ENCODE measurements at places on chromosomes 13 and 19.

DNA sequence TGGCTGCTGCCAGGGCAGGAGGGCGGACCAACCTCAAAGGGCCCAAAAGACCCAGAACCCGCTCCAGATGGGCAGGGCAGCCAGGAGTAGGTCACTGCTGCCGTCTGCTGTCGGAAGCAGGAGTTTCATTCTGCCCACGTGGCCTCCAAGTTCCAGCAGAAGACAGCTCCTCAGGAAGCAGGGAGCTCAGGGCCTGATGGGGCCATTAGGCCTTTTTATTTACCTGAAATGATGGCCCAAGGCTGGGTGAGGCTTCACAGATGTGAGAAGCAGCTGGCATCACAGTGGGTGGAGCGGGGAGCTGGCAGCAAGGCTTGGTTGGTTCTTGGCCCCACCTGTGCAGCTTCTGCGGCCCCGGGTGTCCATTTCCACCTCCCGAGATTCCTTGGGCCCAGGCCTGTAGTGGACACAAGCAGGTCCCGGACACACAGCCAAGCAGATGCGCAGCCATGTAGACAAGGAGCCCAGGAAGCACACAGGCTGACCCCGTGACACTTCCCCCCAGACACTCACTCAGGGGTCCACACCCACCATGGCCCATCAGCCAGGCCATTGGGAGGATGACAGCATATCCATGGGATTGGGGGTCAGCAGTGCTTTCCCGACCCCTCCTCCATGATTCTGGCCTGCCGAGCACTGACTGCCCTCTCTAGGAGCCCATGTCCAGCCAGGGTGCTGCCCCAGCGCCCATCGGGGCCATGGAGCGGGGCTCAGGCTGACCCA is 26.4 kb downstream of the C13orf46 start:
- DNase-seq, result no peak

GRCh38 chr19:41195675-41196497 is 2.9 kb downstream of the CYP2S1 start:
- no peak for DNase-seq

- no peak for DNase-seq
Measured at GRCh38 chr13:30037766-30038165, 187.3 kb upstream of the UBL3 start.

GRCh38 chr19:44927746-44928145 is 13.3 kb downstream of the APOC1 start:
- DNase-seq, result no peak

DNA sequence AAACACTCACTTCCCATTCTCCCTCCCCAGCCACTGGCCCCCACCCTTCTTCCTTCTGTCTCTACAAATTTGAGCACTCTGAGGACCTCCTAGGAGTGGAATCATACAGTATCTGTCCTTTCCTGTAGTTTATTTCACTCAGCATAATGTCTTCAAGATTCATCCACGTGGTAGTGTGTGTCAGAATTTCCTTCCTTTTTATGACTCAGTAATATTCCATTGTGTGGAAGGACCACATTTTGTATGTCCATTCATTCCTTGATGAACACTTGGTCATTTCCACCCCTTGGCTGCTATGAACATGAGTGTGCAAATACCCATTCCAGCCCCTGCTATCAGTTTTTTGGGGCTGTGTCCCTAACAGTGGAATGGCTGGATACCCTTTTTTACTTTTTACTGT is 9.8 kb downstream of the KLF2 start:
- DNase-seq, result no peak

DNA sequence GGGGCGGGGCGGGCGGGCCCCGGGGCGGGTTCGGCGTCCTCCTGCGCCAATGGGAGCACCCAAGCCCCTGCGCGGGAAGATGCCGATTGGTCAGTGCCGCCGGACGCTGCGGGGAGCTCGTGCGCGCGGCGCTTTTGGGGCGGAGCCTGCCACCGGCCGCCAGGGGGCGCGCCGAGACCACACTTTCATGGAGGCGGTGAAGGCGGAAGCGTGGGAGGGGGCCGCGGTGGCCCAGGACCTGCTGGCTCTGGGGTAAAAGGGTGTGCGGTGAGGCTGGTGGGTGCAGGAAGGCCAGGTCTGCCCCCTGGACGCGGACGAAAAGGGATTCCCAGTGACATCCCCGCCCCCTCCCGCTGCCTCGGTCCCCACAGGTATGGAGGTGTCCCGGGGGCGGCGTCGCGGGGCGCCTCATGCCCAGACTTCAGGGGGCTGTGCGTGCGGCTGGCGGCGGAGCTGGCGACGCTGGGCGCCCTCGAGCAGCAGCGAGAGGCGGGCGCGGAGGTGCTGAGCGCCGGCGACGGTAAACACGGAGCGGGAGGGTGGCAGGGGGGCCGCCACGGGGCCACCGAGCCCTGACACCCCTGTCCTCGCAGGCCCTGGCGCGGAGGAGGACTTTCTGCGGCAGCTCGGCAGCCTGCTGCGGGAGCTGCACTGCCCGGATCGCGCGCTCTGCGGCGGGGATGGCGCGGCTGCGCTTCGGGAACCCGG is at the start of gene FAM98C:
Gene FAM98C, plus strand, starts transcription at position 127 of the 708 bp plus-strand sequence. Its CDS starts 61 bp downstream, at position 188.
- DNase-seq, result peak; percentile 97

DNA sequence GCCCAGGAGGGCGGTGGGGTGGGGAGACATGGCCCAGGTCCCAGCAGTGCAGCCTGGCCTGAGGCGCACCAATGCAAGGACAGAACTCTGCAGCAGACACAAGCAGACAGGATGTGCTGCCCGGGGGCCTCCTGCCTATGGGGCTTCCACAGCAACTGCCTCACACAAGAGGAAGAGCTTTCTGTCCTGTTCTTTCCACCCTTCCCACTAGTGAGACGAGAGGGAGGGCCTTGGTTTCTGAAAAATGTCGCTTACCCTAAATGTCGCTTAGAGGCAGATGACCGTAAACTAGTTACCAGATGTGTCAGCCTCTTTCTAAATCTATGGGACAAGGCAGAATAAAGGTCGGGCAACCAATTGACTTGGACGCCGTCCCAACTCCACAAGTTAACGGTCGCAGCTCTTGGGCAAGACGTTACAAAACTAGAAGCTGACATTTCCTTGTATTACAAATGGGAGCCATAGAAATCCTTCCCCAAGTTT is at the start of gene LAIR1:
Gene LAIR1, minus strand, starts transcription at position 157 of the 483 bp plus-strand sequence. Its CDS starts 127 bp downstream, at position 30.
- peak; percentile 59 for DNase-seq

DNA sequence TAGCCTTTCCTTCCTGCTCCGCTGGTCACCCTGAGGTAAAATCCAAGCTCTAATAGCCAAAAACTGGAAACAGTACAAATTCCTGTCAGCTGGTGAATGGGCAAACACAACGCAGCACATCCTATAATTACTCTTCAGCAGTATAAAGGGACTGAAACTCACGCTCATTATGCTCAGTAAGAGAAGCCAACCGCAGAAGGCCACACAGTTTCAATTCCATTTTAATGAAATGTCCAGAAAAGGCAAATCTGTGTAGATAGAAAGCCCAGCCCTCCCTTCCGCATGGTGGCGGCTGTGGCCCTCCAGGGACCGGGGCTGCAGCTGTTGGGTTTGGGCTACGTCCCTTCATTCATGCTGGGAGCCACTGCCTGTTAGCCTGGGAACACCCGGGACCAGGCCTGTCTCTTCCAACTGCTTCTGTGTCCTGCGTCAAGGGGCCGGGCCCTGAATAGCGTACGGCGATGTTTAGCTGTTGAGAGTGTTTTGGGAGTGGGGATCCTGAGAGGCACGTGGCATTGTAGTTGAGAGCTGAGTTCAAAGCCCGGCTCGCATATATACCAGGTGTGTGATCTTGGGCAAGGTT is 23.5 kb downstream of the NKPD1 start:
- DNase-seq, result no peak

DNA sequence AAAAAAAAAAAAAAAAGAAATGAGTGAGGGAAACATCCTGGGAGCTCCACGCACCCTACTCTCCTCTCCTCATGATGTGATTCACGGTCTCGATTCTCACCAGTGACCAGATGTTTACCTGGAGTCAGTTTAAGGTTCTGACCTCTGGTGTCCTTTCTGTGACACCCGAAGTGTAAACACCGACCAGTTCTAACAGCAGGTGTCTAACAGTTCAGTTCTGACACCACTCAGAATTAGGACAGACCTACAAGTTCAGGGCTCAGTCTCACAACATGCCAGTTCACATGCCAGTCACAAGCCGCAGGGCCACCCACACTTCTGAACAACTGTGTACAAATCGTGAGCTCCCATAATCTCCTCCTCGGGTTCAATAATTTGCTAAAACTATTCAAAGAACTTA is 6.0 kb downstream of the ZNF564 start:
- DNase-seq, result no peak

GRCh38 chr19:16061943-16062342 is 14.4 kb upstream of the TPM4 start:
- no peak for DNase-seq

- no peak for DNase-seq
Measured at GRCh38 chr13:42331009-42331408, 59.1 kb downstream of the AKAP11 start.

DNA sequence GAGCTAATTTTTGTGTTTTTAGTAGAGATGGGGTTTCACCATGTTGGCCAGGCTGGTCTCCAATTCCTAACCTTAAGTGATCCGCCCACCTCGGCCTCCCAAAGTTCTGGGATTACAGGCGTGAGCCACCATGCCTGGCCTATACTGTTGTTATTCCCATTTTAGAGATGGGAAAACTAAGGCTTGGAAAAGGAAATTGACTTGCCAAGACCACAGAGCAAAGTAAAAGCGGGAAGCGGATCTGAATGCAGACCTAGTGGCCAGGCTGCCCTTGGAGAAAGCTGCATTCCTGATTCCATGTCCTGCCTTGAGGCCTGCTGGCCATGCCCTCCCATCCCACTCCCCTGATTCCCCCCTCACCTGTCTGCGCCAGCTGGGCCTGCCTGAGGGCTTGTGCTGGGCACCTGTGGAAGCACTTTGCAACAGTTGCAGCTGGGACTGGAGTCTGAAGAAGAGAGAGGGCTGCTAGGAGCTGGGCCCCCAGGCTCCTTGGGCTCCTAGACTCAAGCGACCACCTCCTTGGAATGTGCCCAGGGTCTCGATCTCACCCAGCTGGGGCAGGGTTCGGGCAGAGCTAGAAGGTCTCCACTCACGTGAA is 5.7 kb downstream of the PALM3 start:
- DNase-seq, result no peak

- no peak for DNase-seq
Measured at GRCh38 chr13:106210324-106210723, 325.1 kb downstream of the EFNB2 start.

GRCh38 chr19:36916991-36917390 is 859 bp downstream of the ZNF568 start:
- DNase-seq, result no peak

GRCh38 chr13:92137520-92137919 is 739.1 kb downstream of the GPC5 start:
- DNase-seq, result no peak

GRCh38 chr19:49481020-49481683 is 6.3 kb upstream of the RPL13A start:
- no peak for DNase-seq
